Neuronal stem cell (in vitro differentiated cells): ENCODE measurements at places on chromosomes 16 and 17.
A peak's percentile ranks its signal among the peaks of the same experiment; 100 is the strongest.

DNA sequence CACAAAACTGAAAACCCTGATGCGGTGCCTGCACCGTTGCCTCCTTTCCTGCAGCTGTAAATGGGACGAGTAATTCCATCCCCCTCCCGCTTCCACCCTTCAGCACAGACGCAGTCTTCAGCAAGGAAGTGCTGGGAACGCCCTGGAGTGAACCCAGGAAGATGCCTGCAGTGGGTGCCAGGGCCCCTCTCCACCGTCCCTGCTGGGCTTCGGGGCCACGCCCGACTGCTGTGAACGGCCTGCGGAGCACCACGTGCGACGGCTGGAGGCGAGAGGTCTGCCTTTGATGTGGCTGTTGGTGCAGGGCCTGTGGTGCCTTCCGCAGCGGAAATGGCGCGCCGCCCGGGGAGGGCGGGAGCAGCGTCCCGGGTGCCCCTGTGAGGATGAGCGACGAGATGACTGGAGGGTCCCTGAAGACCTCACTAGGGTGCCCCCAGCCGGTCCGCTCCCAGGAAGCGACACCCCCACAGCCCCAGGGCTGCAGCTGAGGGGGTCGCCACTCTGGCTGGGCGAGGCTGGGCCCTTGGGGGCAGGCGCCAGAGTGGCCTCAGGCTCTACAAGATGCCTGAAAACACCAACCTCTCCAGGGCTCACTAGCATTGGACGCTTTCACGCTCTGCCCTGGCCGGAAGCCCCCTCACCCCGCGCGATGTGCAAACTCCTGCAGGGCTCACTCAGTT lies 749 bp upstream of the MC1R start:
- no peak for DNase-seq

GRCh38 chr17:74972107-74972972 lies at the start of gene HID1:
HID1 (minus strand) TSS chr17:74972759; CDS start chr17:74972656, 103 bp downstream.
- DNase-seq, result peak; percentile 68

GRCh38 chr17:12566291-12566690 lies 99.4 kb upstream of the MYOCD start:
- DNase-seq, result no peak

- DNase-seq, result no peak
Observed at GRCh38 chr16:54324716-54325115, 38.1 kb upstream of the IRX3 start.

GRCh38 chr16:67255553-67256221 lies 6.9 kb downstream of the SLC9A5 start:
- no peak for DNase-seq

- DNase-seq, result no peak
Observed at GRCh38 chr17:65601145-65601544, 39.7 kb upstream of the AXIN2 start.

- no peak for DNase-seq
Observed at GRCh38 chr17:13557077-13557476, 44.7 kb downstream of the HS3ST3A1 start.

DNA sequence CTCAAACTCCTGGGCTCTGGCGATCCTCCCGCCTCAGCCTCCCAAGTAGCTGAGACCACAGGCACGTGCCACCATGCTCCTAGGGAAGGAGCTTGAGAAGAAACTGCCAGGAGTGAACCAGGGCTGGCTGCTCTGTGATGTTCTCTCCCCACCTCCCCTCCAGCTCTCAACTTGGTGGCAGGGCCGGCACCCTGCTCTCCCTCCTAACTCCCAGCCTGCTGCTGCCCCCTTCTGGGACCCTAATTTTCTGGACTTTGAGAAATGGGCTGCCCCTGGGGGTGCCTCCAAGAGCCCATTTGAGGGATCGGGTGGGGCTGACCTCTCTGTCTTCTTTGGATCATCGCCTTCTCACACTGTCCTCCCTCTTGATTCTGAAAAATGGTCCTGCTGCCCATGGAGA lies 14.9 kb upstream of the STAT3 start:
- no peak for DNase-seq

- DNase-seq, result no peak
Observed at GRCh38 chr17:76011951-76012350, 11.3 kb downstream of the CDK3 start.

DNA sequence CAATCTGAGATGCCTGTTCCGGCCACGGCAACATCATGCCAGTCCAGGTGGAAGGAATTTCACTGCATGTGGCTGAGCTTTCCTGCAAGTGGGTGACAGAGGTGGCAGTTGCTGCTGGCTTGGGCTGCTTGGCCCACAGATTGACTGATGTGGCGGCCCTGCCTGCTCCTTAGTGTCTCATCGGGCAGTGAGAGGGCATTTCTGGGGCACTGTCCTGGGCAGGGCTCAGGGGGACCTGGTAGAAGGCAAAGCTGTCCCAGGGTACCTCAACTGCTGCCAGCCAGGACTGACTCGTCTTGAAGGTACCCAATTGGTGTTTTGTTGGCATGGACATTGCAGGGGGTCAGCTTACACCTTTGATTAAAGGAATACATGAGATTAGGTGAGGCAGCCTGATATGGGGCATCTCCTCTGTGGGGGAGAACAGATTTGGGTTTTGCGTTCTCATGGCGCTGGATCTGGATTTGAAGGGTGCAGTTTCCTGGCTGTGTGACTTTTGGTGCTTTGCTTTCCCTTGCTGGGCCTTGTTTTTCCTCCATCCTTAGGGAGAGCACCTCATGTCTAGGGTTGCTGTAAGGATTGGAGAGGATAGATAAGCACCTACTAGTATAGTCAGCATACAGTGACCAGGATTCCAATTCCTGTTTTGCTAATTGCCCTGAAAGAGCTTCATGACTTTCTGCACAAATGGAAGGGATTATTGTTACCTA lies 5.4 kb downstream of the CMIP start:
- no peak for DNase-seq

DNA sequence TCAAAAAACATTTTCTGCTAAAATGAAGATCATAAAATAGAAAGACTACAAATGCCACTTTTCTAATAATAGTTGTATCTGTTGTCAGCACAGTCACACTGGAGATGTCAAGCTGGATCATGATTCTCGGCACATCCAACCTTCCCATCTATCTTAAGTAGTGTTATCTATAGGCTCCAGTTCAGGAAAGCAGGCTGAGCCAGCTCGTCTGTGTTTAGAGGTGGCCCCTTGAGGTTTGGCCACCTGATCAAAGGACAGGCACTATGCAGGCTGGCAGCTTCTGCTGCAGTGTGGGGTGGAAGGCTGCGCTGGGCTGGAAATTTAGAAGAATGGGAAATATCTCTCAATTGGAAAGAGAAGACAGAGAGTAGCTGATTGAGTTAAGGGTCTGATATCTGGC lies 32.4 kb downstream of the SMYD4 start:
- no peak for DNase-seq

GRCh38 chr16:10168258-10168657 lies 14.0 kb downstream of the GRIN2A start:
- no peak for DNase-seq

DNA sequence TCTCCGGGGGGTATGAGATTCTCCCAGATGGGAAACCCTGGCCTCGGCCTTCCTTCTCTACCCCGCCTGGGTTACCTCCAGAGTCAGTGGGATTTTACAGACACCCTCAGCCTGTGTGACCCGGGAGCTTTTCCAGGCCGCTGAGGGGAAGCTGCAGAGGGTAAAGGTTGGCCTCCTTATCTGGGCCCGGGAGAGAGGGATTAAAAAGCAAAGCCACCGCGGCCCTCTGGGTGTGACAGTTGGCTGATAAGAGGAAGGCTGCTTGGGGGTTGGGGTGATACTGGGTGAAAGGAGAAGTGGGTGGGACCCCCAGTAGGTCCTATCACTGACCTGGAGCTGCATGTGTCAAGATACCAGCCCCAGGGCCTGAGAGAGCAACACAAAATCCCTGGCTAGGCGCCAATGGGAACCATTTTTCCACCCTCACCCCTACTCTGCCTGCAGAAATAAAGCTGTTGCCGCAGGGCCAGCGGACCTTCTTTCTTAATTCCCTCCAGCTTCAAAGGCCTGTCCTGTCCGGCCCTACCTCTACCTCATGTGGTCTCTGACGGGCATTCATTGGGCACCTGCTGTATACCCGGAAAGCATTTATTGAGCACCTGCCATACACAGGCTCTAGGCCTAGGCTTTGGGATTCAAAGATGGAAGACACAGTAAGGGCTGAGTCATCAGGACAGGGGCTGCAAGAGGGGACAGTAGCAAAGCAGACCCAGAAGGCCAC lies 77.6 kb upstream of the GSE1 start:
- no peak for DNase-seq

DNA sequence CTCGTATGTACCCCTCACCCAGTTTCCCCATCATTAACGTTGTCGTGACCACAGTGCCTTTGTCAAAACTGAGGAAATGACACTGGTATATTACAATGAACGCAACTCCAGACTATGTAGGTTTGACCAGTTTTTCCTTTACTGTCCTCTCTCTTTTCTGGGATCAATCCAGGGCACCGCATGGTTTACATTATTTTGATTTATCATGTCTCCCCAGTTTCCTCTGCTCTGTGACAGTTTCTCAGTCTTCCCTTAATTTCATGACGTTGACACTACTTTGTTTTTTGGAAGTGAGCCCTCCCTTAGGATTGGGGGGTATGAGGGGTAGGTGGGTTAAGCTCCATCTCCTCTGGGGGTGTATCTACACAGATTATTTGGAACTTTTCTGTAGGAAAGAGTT lies 76.1 kb upstream of the LGALS9 start:
- DNase-seq, result no peak

DNA sequence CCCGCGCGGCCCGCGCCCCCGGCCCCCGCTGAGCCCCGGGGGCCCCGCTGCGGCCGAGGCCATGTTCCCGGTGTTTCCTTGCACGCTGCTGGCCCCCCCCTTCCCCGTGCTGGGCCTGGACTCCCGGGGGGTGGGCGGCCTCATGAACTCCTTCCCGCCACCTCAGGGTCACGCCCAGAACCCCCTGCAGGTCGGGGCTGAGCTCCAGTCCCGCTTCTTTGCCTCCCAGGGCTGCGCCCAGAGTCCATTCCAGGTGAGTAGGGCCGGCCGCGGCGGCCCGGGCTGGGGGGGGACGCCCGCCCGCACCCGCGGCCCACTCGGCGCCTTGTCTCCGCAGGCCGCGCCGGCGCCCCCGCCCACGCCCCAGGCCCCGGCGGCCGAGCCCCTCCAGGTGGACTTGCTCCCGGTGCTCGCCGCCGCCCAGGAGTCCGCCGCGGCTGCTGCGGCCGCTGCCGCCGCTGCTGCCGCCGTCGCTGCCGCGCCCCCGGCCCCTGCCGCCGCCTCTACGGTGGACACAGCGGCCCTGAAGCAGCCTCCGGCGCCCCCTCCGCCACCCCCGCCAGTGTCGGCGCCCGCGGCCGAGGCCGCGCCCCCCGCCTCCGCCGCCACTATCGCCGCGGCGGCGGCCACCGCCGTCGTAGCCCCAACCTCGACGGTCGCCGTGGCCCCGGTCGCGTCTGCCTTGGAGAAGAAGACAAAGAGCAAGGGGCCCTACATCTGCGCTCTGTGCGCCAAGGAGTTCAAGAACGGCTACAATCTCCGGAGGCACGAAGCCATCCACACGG lies 504 bp downstream of the MAZ start:
- no peak for DNase-seq

DNA sequence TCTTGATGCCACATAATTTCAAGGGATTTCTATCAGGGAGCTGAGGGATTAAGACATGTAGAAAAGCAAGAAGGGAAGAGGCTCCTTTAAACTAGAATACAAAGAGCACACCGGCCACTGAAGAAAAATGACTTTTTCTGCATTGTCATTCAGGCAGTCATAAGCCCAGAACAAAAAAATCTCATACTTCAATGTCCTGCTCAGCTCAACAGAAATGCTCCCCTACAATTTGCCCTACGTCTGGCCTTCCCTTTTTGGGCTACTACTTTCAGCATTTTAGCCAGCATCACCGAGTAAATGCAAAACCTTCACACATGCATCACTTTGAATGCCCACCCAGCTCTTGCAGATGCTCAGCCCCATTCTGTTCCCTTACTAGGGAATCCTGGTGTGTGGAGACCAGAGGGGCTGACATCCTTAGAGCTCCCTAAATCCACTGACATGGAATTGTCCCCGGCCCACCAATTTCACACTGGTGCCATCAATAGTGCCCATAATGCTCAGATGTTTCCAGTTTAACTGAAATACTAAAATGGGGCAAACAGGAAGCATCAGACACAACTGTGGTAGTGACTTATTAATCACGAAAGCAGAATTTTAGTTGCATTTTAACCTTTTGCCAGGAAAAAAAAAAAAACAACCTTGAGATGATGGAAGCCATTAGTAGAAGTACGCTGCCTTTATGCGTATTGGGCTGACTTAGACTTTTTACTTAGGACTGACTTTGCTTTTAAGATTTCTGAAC lies 2.7 kb downstream of the MAP3K14 start:
- DNase-seq, result no peak

GRCh38 chr16:11475896-11476630 lies 110.7 kb downstream of the LITAF start:
- DNase-seq, result no peak

GRCh38 chr16:30748634-30749445 lies 615 bp downstream of the PHKG2 start:
- peak; percentile 17 for DNase-seq

GRCh38 chr17:924711-925475 lies 54.7 kb downstream of the NXN start:
- no peak for DNase-seq

DNA sequence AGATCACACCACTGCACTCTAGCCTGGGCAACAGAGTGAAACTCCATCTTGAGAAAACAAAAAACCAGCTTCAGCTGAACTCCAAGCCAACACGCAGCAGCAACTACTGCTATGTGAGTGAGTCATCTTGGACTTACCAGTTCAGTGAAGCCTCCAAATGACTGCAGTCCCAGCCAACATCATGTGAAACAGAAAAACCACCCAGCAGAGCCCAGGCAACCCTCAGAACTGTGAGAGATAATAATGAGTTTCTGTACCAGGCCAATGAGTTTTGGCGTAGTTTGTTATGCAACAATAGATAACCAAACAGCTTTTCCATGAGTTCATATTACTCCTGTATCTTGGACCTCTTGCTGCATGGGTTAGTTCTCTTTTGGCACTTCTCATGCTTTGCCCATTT lies 23.3 kb downstream of the PHF12 start:
- no peak for DNase-seq

DNA sequence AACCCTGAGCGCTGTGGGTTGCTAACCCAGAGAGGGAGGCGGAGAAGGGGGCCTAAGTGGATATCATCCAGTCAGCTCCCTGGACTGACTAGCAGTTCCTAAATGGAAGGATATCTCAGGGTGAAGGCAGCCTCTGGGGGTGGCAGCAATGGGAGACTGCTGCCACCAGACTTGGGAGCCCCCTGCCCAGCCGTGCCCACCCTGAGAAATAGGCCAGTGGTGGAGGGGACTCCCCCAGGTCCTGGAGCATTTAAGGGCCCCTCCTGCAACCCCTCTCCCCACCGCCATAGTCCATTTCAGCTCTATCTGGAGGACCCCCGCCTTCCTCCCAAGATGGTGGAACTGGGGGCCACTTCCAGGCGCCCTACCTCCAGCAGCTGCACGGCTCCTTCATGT lies 8.4 kb downstream of the TSPOAP1 start:
- DNase-seq, result no peak
